ENCODE measurements at places on chromosomes 13 and 19.

DNA sequence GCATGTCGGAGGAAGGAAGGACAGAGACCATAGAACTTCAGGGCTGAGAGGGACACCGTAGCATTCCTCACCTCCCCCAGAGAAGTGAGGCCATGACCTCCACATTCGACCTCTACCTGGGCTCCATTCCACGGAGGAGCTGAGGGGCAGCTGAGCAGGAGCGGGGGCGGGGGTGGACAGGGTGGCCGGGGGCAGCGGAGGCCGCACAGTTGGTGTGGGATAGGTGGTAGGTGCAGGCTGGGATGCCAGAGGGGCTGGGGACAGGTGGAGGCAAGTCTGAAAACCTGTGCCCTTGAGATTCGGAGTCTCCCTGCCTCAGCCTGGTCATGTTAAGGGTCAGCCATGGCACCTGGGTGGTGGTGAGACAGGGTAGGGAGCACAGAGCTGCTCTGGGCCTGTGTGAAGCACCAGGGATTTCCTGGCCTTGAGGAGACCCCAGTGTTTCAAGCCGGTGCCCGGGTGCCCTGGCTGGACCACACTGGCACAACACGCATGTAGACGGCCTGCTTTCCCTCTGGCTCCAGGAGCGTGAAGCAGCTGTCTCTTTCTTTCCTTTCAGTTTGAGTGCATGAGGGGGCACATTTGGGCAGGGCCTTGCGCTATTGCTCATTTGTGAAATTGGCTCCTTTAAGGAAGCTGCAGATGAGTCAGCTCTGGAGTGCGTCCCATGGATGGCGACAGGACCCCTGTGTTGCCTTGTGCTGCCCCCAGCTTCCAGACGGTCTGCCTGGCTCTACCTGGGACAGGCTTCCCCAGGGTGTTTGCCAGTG, 51.8 kb downstream of the TSSK6 start:
- DNase-seq, result no peak

DNA sequence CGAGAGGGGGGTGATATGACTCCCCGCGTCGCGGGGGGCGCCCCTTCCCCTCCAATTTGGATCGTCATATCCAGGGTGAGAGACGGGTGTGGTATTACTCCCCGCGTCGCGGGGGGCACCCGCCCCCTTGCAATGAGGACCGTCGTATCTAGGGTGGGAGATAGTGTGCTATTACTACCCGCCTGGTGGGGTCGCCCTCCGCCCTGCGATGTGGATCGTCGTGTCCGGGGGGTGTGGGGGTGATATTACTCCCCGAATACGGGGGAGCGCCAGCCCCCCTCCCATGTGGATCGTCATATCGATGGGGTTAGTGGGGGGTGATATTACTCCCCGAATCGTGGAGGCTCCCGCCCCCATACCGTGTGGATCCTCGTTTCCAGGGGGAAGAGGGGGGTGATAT, 29.2 kb upstream of the RGCC start:
- DNase-seq, result peak; percentile 23

DNA sequence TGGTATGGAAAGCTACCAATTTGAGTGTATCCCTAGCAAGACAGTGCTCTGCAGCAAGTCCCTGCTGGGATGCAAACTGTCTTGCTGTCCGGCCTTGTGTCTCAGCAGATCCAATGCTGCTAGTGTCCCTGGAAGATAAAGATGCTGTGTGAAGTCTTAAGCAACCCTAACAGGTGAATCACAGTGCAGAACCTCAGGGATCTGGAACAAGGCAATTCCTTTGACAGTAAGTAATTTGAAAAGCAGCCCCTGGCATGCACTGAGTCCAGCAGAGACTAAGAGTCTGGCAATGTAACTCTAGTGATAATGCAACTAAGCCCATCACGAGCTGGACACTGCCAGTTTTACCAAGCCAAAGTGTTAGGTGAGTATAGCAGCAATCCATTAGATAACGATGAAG, 1.7 kb upstream of the UCHL3 start:
- no peak for DNase-seq

DNA sequence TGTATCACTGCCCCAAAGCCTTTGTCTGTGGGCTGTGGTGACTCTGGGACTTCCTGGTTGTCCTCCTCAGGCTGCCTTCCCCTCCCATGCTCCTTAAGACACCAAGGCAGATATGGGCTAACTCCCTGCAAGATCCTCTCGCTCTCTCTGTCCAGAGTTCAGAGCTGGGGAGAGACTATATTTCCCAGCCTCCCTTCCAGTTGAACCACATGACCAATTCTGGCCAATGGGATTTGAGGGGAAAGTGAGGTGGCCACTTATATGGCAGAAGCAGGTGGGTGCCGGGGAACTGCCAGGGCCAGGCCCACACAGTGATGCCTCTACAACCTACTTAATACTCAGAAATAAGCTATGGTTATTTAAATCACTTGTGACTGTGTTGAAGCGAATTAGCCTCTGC, 16.2 kb upstream of the ANGPTL8 start:
- no peak for DNase-seq

- no peak for DNase-seq
Observed at GRCh38 chr13:22536851-22537250, 643.9 kb upstream of the SGCG start.

DNA sequence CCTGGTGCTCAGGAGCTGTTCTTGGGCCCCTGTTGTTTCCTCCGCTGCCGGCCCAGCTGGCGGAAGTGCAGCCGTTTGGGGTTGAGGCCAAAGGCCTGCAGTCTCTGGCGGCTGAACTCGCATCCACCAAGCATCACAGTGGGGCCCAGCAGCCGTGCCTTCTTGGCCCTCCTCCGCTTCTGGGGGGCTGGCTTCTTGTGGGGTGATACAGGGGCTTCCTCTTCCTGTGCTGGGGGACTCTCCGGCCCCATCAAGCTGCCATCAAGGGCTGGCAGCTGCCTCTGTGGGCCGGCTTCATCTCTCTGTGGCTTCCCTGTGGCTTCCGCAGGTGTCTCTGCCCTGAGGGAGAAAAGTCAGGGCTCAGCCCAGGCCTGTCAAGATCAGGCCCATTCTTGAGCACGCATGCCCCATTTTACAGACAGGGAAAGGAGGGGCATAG, 10.3 kb downstream of the ATG4D start:
- no peak for DNase-seq

DNA sequence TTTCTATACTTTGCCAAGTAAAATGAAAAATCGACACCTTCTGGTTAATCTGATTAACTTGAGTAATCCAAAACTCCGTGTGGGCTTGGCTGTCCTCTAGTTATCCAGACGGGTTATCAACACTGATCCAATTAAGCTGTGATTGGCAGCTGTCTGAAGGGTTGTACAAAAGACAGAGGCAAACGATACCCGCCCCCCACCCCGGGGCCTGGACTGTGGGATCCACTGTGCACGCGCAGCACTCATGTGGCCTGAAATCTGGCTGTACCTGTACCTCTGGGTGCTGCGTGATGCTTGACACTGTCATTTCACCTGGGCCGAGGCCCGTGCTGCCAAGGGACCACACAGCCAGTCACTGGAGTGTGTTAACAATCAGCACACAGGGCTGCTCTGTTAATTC, 53.5 kb downstream of the COL4A2 start:
- no peak for DNase-seq
